Muscle of arm (tissue), 14 donors: ENCODE measurements at places on chromosomes 13 and 19.
A peak's percentile ranks its signal among the peaks of the same experiment; 100 is the strongest.

GRCh38 chr19:20422216-20423205, 143.1 kb downstream of the ZNF737 start:
- peak; percentile 6 for DNase-seq

DNA sequence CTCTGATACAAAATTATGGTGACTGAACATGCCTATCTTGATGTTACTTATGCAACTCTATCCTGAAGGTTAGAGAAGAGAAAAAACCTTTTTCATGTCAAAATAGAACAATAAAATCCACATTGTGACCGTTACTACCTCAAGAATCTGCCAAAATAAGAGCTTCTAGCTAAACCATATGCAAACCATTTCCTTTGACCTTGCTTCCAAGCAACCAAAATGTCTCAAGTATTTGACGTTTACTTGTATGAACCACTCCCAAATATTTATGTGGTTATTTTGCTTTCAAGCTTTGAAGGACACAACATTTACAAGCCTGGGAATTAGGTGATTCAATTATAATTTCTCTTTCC, 13.9 kb downstream of the FOXO1 start:
- DNase-seq = no peak

DNA sequence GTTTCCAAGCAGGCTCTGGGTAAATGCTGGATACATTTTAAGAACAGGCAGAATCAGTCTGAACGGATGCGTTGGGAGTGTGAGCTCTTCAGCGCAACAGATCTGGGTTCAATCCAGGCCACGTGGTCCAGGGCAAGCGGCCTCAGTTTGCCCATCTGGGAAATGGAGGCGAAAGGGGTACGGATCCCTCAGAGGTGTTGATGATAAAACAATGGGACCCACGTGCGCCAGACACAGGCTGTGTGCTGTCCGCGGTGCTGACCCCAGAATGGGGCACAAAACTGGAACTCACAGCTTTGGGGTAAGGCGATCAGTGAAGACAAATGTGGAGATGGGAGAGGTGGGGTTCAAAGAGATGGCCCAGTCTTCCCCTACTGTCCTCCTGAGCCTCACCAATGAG, 13.1 kb upstream of the PDE4C start:
- no peak for DNase-seq

GRCh38 chr13:28093881-28094280, 6.5 kb downstream of the FLT3 start:
- DNase-seq = no peak

- DNase-seq = peak; percentile 25
Observed at GRCh38 chr19:29299416-29300380, 86.7 kb upstream of the UQCRFS1 start.

- no peak for DNase-seq
Observed at GRCh38 chr13:105047676-105048295, 1487.7 kb downstream of the EFNB2 start.

DNA sequence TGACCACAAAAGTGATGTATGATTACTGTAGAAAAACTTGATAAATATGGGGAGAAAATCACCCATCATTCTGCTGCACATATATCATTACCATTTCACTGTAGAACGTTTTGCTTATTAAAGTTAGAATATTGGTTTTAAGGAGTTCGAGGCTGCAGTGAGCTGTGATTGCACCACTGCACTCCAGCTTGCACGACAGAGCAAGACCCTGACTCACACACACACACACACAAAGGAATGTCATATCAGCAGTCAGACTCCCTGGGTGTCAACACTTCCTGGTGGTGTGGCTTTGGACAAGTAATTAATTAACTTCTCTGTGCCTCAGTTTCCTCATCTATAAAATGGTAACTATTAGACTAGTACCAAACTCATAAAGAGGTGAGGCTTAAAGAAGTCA, 11.3 kb upstream of the PNMA8A start:
- DNase-seq = no peak

GRCh38 chr13:113609616-113610015, 25.1 kb downstream of the TFDP1 start:
- DNase-seq = no peak

DNA sequence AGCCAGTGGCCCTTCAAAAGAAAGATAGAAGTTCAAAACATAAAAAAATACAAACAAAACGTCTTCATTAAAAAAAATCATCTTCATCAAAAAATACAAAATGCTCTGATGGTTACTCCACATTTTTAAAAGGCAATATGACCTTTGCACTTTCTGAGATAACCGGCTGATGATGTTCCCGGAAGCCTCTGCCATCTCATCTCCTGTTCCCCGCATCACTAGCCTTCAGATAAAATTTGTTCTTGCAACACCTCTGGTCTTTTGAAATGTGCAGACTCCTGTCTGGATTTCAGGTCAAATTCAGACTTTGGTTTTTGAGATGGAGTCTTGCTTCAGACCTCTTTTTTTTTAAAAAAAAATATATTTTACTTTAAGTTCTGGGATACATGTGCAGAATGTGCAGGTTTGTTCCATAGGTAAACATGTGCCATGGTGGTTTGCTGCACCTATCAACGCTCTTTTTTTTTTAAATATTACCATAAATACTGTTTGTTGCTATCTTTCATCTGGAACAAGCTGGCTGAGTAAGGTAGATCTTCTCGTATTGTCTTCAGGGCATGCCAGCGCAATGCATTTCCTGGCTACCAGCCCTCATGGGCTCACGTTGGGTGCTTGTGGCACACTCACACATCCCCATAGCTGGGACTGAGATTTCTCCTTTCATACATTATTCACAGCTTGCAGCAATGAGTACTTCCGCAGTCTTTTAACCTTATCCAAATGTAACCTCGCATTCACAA, 418.9 kb upstream of the ARGLU1 start:
- no peak for DNase-seq
